8988T (cell line): ENCODE measurements at places on chromosomes 12 and 14.

GRCh38 chr14:102085488-102085887 lies 1.4 kb downstream of the HSP90AA1 start:
- DNase-seq = no peak

- no peak for DNase-seq
Observed at GRCh38 chr14:45972416-45972815, 679.2 kb downstream of the RPL10L start.

DNA sequence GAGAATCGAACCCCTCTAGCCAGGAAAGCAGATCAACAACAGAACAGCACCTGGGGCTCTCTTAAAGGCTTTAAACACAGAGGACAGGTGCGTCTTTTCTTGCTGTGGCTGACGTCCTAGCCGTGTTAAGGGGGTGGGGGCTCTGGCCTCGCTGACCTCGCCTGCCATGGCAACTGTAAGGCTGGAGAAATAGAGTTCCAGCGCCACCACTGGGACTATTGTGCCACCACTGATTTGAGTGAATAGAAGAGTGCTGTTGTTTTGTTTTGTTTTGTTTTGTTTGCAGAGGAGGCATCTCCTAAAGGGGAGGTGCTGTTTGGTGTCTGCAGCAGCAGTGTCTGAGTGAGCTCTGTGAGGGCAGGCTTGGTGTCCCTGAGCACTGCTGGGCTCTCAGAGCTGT lies 34.2 kb upstream of the PRMT8 start:
- no peak for DNase-seq

- no peak for DNase-seq
Observed at GRCh38 chr12:131011165-131012079, 57.7 kb downstream of the ADGRD1 start.

GRCh38 chr12:1083889-1084262 lies 92.9 kb downstream of the ERC1 start:
- DNase-seq = no peak

GRCh38 chr12:31507966-31508365 lies 83.0 kb downstream of the DENND5B start:
- DNase-seq = no peak

DNA sequence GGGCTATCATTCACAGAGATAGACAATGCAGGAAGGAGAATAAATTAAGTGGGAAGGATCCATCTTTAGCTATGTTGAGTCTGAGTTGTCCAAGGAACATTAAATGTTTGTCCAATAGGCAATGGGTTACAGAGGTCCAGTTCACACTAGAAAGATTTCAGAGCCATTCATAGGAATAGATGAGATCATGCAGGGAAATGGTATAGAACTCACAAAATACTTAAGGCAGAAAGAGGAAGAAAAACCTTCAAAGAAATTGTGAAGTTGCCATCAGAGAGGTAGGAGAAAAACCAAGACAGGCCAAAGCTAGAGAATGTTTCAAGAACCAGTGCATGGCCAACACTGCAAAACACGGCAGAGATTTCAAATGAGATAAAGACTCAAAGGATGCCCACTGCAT lies 94.1 kb downstream of the PHLDA1 start:
- no peak for DNase-seq

GRCh38 chr12:124884587-124885438 lies 21.1 kb upstream of the SCARB1 start:
- no peak for DNase-seq

- no peak for DNase-seq
Observed at GRCh38 chr14:88493392-88494185, 61.2 kb downstream of the PTPN21 start.

DNA sequence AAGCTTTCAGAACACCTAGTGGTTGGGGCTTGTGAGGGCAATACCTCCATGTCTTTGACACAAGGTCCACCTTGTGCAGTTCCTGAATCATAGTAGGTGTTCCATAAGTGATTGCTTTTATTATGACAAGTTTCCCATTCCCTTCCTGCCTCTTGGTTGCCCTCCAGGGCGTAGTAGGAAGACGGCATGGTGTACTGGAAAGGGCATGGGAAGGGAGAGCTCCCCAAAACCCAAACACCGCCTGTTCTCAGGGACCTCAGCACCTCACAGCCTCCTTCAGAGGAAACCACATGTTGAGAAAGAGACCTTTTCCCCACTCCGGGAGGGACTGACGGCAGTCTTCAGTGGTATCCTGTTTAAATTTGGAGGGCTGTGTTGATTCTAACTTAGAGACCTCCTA lies 21.1 kb downstream of the EVL start:
- no peak for DNase-seq

GRCh38 chr12:16789204-16789790 lies 183.3 kb upstream of the LMO3 start:
- DNase-seq = no peak

GRCh38 chr14:103628221-103628683 lies 759 bp upstream of the KLC1 start:
- peak; percentile 61 for DNase-seq

- no peak for DNase-seq
Observed at GRCh38 chr14:78982551-78982950, 812.4 kb downstream of the NRXN3 start.

GRCh38 chr12:108657130-108657745 lies 23.5 kb upstream of the SELPLG start:
- no peak for DNase-seq

GRCh38 chr14:51575349-51576116 lies 76.2 kb upstream of the FRMD6 start:
- DNase-seq = no peak

DNA sequence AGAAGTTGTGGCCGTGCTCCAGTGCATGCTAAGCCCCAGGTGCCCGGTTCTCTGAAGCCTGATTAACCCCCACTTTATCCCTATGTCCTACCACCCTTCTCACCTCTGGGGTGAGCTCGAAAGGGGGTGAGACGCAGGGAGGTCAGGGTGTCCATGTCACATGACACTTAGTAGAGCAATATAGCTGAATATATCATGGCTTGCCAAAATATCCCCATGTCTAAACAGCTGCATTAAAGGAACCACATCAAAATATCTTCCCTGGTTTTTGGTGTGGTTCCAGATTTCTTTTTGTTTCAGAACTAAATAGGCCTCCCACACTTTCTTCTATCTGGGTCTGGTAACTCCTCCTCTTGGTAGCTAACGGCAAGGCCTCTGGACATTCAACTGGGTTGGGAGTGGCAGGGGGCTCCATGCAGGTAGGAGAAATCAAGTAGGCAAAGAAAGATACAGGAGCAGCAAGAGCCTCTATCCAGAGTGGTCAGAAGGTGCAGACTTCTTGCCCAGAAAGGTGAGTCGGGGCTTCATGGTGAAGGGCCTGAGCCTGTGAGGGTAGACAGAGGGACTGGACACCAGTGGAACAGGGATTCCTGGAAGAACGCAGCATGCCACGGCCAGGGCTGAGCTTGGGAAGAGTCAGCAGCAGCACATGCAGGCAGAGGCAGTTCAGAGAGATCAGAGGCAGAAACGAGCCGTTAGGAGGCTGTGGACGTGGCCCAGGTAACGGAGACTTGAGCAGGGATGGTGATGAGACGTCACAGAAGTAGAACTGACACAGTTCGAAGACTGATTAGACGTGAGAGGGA lies 202.8 kb upstream of the DIO3 start:
- DNase-seq = no peak

- DNase-seq = no peak
Observed at GRCh38 chr12:25482625-25483024, 70.5 kb downstream of the LMNTD1 start.

DNA sequence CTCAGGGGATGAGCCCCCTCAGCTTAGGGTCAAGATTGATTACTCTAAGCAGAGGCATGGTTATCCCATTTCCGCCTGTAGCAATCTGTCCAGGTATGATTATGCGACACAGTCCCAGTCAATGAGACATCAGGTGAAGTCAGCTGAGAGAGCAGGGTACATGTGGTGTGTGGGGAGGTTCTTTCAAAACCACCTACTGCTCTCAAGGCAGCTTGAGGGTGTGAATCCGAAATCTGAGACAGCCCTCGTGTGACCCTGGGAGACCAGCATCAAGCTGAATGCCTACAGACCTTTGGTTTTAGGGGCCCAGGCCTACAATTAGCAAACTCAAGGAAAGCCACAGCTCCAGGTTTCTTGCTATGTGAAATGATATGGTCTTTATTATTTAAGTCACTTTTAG lies 275.7 kb downstream of the ITPR2 start:
- DNase-seq = no peak

- no peak for DNase-seq
Observed at GRCh38 chr12:96901175-96901574, 5.9 kb upstream of the NEDD1 start.

DNA sequence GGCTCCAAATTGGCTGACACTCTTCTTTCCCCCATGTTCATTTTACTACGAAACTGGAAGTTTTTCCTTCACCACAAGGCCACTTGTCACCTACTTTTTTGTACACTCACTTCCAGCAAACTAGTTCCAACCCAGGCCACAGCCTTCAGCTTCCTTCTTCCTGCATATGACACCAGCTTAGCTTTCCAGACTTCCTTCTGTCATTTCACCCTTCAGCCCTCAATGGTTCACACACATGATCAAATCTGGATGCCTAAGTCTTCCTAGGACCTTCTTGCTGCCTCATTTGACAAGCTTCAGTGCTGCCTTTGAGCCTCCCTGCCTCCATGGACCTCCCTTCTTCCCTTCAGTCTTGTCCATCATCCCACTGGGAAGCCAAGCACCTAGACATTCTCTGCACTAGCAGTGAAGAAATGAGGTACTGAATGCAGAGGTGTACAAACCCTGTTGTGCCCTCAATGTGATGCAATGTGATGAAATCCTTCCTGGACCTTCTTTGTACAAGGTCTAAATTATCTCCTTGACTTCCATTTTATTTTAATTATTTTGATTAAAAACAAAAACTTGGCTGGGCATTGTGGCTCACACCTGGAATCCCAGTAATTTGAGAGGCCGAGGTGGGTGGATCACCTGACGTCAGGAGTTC lies 4.3 kb upstream of the REC8 start:
- no peak for DNase-seq

- no peak for DNase-seq
Observed at GRCh38 chr12:57086493-57087009, 2.4 kb upstream of the NAB2 start.

DNA sequence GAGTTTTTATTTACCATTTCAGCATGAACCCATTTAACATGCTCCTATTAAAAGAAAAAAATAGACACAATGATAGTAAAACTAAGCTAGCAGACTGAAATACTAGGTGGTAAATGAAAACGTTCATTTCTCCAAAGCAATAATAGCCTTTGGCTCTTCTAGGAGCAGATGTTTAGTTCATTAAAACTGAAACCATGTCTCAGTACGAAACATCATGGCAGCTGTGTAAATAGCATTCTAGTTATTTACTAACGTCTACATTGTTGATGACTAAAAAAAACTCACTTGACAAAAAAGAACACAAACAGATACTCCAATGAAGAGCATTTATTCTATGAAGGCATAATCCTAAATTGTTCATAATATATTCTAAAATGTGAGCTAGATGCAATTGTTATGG lies 17.9 kb downstream of the RECQL start:
- no peak for DNase-seq

DNA sequence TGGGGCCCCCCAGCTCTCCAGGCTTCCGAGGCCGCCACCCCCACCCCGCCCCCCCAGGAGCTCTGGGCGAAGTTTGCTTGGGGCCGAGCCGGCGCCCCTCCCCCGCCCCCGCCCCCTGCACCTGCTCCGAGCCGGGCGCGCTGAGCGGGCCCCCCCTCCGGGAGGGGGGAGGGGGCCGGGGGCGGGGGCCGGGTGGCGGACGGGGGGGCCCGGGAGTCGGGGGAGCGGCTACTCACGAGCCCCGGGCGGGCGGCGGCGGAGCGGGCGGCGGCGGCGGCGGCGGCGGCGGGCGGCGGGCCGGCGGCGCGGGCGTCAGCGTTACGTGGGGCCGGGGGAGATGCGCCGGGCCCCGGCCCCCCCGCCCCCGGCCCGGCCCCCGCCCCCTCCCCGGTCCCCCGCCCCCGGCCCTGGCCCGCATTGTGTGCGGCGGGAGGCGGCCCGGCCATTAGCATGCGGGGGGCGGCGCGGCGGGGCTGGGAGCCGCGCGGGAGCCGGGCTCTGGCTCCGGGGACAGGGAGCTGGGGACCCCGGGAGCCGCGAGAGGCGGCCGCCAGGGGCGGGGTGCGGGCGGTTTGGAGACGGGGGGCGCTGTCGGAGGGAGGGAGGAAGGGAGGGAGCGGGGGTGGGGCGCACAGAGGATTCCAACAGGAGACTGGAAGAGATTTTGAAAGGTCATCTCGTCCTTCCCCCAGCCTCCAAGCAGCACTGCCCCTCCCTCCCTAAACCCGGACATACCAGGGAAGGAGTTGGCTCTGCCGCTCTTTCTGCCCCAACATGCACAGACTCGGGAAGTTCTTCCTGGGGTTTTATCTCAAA lies at the start of gene ZNF219:
Gene ZNF219 (minus strand): TSS at position 580 of the 816 bp plus-strand sequence. CDS start 5,064 bp downstream, outside the sequence.
- DNase-seq = no peak

DNA sequence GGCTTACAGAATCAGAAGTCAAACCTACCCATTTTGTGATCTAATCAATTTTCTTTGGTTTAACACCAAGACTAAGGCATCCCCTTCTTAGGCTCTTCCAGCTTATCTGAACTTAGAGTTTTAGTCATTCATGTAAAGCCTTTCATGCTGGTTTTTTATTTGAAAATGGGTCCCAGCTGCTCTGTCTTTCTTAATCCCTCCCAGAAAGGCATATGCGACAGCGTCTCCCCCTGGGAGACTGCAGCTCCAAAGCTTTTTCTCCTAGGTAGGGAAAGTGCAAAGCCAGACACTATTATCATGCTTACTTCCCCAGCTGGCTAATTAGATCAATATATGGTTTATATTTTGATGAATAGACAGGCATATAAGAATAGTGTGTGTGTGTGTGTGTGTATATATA lies 96.6 kb upstream of the E2F7 start:
- no peak for DNase-seq

DNA sequence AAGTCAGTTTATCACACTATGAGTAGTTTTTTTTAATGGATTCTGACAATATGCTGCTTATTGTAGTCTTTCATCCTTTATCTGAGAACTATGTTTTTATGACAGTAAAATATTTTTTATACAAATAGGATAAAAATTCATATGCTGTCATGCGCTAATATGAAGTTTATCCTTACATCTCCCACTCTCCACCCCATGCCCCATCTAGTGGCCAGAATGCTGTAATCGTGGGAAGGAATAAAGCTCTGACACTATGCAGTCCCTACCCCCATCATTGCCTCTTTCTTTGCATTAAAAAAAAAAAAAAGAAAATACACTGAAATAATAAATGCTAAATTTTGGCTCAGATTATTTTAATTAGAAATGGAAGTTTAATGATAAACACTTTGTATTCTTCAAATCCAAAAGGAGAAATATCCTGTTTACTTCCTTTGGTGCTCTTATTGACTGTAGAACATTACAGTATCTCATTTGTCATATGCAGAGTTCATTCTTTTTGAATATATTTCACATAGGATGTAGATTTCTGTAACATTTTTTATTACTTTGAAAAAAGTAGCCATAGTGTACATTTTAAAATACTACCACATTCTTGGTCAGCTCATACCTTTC lies 145.9 kb upstream of the SLCO1C1 start:
- peak; percentile 7 for DNase-seq

DNA sequence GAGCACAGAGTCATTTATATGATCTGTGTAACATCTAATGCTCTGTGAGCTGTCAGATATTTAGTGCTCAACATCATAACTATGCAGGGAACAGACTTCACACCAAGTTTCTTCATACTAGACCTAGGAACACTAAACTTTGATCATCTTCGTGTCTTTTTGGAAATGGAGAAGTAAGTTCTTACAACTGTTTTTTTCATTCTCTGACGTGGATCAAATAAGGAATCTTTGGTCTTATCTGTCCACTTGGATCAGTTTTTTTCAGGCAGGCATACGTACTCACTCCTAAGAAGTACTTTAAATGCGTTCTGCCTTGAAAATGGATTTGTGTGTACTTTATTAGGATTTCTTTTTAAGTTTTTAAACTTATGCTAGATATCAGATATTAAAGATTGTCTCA lies 191.0 kb downstream of the FBXL14 start:
- no peak for DNase-seq

- no peak for DNase-seq
Observed at GRCh38 chr14:89397569-89398230, 19.3 kb downstream of the FOXN3 start.
